ENCODE measurements at places on chromosomes 6 and 20. TPM values are rescaled to one million over a fixed set of nuclear protein-coding genes. Genes with fewer than 3 reads are reported as not detected.
A peak's percentile ranks its signal among the peaks of the same experiment; 100 is the strongest.

DNA sequence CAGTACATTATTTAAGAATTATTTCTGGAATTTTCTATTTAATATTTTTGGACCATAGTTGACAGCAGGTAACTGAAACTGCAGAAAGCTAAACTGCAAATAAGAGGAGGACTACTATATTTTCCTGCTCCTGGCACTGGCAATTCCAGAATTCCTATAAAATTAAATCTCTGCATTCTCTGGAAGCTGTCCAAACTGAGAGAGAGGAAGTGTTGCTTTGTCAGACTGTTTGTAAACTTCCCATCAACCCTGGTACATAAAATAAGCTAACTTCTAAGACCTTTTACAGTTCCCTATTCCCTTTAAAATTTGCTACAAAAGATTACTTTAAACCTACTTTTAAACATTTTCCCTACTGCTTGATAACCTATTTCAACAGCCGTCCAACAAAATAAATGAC is 196.1 kb upstream of the RUNX2 start:
- DNase-seq = no peak

DNA sequence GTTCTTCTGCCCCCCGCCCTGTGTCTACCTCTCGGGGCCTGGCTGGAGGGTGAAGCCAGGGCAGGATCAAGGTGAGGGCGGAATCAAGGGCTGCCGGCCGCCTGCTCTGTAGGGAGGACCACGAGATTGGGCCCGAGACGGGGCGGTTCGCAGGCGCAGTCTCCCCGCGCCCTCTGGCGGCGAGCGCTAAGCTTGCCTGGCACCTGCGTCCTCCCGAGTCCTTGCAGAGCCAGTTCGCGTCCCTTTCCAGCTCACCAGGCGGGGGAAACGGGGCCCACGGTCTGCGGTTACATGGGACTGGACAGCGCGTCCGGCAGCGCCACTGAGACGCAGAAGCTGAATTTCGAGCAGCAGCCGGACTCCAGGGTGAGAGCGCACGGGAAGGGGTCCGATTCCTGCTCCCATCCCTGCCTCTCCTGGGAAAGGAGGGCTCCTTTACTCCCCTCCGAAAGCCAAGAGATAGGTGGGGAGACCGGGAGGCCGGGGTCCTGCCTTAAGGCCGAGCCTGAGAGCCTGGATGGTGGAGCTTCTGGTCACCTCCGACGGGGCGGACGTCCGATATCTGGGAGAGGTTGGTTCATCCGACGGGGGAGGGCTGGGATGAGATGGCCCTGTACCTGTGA is 3.6 kb upstream of the MATN4 start:
- peak; percentile 78 for DNase-seq

DNA sequence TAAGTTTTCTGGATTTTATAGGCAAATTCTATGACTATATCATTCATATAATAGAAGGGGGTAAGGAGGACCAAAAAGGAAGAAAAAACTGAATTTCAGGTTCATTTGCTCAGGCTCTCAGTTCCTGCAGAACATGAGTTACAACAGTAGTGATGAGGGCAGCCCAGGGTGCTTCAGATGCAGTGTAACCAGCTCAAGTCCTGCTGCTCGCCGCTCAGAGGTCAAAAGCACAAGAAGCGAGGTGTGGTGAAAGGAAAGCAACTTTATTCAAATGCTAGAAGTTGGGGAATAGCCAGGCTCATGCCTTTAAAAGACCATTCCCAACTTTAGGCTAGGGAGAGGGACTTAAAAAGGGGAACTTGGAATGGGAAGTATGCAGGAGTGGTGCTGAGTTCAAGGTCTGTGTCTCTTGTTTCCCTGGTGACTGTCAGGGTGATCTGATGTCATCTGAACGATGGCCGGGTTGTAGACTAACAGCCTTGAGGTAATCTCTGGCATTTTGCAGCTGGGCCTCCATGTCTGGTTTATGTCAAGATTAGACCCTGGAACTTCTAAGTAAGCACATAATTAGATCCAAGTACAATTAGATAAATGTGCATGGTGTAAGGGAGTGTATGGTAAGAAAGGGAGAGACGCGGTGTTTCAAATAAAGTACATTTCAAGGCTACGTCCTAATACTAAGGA is 14.5 kb upstream of the SEC63 start:
- DNase-seq = no peak

GRCh38 chr6:156650896-156651390 is 126.2 kb upstream of the ARID1B start:
- no peak for DNase-seq

DNA sequence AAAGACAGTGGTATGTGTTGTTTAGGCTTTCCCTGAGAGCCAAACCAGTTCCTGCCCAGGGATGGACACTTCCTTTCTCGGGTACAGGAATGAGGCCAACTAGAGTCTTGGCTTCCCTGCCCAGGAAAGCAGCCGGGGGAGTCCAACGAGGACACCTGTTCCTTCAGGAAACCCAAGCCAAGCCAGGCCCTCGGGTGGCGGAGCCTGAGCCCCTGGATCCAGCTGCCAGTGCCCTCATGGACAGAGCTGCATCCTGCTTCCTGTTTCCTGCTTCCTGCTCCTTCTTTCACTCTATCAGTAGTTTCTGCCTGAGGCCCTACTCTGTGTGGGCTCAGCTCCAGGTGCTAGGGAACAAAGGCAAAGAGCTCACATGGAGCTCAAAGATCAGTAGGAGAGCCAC is 7.9 kb upstream of the SIRPA start:
- peak; percentile 57 for DNase-seq

GRCh38 chr6:142566628-142567396 is 265.0 kb downstream of the ADGRG6 start:
- DNase-seq = peak; percentile 74

DNA sequence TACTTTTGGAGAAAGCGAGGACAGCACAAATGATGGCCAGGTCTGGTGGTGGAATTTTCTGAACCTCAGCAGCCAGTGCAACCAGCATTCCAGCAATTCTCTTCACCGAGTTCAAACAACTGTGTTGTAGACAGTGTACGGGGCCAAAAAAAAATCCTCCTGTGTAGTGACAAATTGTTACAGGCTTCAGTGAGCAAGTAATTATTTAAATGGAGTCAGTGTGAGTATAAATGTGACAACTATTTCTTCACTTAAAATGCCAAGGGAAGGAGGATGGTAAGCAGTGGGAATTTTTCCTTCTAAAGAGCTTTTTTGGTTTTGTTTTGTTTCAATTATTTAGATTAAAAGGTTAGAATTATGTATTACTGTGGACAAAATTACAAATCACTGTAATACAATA is 154.1 kb downstream of the TMEM242 start:
- no peak for DNase-seq

DNA sequence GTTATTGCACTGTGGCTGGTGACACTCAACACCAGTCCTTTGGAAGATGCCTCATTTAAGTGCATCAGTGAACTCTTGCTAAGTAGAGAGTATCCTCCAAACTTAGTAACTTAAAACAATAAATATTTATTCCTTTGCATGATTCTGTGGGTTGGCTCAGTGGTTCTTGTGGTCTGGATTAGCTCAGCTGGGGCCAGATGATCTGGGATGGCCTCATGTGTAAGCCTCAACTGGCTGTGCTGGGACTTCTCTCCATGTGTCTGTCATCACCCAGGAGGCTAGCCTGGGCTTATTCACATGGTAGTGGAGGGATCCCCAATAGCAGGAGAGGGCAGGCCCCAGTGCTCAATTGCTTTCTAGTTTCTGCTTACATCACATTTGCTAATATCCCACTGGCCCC is 8.3 kb downstream of the LRRN4 start:
- no peak for DNase-seq

- no peak for DNase-seq
Measured at GRCh38 chr6:147222160-147222838, 18.1 kb downstream of the STXBP5 start.

The SAMD3 gene
- total RNA-seq = 0.90 TPM

All from mucosa of descending colon (tissue), 3 donors.